ENCODE measurements at places on chromosomes 7 and 10.

GRCh38 chr7:51026341-51026740 lies 243.6 kb upstream of the GRB10 start:
- DNase-seq: no peak

GRCh38 chr7:28106321-28106829 lies 74.2 kb downstream of the JAZF1 start:
- peak; percentile 48 for DNase-seq

DNA sequence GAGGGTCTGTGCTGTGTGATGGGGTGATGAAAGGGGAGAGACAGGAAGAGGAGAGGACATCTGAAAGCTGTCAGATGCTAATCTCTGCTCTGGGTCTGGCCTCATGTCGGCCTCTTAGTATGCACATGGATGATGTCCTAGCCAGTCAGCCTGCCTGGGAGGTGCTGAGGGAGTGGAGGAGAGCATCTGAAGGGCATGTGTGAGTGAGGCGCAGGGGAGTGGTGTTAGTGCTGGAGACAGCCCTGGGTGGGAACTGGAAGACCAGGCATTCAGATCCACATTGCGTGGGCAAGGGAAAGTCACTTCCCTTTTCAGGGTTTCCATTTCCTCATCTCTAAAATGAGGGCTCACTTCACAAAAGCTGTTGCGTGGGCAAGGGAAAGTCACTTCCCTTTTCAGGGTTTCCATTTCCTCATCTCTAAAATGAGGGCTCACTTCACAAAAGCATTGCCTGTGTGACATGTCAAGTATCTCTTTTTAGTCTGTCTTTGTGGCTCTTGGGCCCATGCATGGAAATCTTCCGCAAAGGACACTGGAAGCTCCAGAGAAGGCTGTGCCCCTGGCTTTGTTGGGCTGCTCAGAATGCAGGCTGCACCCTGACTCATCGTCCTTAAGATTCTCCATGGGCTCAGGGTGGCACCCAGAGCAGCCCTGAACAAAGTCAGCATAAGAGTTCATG lies 10.0 kb downstream of the SFTPD start:
- no peak for DNase-seq

GRCh38 chr7:132190683-132191082 lies 385.6 kb downstream of the PLXNA4 start:
- no peak for DNase-seq

DNA sequence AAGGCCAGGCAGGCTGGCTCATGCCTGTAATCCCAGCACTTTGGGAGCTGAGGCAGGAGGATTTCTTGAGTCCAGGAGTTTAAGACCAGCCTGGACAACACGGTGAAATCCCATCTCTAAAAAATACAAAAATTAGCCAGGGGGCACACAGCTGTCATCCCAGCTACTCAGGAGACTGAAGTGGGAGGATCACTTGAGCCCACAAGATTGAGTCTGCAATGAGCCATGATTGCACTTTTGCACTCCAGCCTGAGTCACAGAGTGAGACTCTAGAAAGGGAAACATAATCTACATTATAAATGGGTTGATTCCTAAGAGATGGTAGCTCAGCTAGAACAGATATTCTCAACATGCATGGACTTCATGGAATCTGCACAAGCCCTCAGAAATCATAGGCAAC lies 6.3 kb upstream of the LIPF start:
- DNase-seq: no peak

DNA sequence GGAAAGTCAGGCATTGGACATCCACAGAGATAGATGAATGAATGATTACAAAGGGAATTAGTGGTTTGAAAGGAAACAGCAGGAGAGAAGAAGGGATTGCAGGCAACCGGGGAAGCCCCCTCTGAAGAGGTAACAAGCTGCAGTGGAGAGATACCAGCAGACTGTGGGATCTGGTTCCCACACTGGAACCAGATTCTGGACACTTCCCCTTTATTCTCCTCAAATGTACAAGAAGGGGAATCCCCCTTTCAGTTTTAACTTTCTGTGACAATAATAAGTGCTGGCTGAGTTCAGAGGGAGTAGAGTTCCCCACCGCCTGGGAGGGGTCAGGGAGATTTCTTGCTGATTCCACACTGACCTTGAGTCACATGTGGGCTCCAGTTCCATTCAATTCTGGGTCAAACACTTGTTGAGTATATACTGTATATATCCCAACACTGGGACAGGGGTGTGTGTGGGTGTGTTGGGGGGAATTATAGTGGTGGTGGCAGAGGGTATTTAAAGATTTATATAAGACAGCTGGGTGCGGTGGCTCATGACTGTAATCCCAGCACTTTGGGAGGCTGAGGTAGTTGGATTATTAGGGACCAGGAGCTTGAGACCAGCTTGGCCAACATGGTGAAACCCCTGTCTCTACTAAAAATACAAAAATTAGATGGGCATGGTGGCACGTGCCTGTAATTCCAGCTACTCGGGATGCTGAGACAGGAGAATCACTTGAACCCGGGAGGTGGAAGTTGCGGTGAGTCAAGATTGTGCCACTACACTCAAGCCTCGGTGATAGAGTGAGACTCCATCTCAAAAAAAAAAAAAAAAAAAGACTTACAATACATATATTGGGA lies 16.5 kb upstream of the DDIT4 start:
- DNase-seq: no peak

DNA sequence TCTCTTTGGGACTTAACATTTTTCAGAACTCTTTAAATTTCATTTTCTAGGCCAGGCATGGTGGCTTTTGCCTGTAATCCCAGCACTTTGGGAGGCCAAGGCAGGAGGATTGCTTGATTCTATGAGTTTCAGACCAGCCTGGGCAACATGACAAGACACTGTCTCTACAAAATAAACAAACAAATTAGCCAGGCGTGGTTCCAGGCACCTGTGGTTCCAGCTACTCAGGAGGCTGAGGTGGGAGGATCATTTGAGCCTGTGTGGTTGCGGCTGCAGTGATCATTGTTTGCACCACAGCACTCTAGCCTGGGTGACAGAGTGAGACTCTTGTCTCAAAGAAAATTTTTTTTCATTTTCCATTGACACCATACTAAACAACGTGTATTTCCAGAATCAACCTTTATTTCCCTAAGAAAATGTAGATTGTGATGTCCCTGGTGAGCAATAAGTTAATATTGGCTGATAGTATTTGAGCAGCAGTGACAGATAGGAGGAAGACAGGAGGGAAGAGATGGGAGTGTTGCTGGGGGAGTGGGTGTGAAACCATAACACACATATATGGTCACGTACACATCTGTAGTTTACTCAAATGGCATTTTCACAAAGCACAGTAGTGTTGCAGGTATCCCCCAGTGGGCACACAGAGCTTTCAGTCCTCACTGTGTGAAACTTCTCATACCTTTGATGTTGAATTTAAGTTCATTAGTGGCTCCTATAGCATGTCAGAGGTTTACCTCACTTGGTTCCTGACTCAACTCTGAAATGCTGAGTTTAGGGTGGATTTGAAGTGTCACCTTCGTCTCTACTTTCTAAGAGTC lies 205.6 kb downstream of the AUTS2 start:
- DNase-seq: no peak

DNA sequence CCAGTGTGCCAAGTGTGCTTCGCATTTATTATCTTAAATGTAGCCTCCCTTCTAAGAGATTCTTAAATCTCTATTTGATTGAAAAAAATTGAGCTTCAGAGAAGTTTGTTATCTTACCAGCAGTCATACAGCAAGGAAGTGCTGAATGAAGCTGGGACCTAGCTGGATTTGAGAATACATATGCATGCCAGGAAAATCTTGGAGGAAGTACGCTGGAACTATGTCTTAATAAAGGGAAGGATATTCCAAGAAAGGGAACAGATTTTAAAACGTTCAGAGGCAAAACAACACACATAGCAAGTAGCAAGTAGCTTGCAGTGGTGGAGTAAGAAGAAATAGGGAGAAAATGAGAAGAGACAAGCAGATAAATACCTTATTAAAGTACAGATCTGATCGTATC lies 1.5 kb downstream of the CFAP70 start:
- DNase-seq: no peak

DNA sequence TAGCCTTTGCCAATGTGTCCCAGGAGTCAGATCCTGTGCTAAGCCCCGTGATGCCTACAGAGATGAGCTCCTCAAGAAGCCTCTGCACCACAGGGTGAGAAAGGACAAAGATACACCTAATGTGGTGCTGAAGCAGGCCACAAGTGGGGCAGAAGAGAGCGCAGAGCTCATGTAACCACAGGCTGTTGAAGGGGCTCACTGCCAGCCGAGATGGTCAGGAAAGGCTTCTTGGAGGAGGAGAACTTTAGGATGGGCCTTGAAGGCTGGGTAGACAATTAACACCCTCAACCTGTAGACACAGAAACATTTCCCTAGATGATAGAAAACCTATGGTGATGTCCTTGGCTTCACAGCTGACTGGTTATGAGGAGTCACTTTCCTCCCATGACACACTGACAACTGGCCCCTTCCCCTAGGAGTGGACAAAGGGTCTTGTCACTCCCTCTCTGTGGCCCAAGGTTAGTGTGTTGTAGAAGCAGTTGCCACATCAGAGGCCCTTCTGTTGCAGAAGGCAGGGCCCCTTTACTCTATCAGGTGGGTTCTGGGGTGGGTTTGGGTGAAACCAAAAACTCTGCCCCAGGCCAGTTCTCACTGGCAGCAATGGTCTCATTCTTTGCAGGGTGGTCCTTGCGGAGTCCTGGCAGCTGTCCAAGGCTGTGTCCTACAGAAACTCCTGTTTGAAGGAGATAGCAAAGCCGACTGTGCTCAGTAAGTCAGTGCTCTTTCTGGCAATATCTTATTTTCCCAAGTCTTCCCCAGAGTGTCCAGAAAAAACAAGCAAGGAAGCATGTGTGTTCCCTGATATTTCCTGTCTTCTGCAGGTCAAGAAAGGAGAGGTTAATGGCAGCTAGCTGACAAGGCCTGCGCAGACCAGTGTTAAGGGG lies 69.2 kb downstream of the MINDY4 start:
- DNase-seq: no peak

DNA sequence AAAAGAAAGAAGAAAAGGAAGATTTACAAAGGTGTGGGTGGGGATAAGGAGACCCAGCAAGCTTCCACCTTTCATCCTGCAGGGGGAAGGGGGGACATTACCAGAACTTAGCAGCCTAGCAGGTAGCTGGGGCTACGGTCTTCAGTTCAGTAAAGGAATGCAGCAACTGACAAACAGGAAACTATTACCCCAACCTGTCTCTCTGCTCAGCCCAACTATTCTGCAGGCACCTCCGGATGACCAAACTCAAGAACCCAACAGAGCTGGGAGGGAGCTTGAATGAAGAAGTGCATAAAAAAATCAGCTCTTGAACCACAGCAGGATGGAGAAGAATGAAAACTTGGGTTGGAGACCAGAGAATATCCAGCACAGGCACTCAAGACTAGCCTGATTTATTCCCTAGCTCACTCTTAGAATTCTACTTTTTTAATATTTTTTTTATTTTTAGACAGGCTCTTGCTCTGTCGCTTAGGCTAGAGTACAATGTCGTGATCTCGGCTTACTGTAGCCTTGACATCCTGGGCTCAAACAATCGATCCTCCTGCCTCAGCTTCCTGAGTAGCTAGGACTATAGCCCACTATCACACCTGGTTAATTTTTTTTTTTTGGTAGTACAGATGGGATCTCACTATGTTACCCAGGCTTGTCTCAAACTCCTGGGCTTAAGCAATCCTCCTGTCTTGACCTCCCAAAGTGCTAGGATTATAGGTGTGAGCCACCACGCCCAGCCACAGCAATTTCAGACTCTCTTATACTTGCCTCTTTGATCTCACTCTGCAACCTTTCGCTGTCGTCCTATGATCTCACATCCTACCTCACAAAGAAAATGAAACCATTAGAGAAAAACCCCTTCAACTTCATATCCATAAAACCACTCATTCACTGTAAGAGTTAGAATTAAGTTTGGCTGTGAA lies 18.5 kb upstream of the C10orf67 start:
- DNase-seq: no peak

- DNase-seq: no peak
Measured at GRCh38 chr7:156105337-156106106, 293.3 kb upstream of the SHH start.

DNA sequence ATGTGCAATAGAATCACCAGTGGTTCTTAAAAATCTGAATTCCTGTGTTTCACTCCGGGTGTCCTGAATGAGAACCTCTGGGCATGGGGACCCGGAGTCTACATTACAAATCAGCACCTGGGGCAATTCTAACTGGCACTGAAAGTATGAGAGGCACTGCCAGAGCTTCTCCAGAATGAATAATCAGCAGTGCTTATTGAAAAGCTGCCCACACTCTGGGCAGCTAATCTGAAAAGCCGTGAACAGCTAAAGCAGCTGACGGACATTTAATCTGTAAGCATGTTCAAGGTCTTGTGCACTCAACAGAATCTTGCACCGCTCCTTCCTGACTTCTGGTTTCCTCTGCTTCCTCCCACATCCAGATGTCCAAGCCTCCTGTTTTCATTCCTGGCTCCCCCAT lies 113.3 kb upstream of the KIF5B start:
- DNase-seq: no peak

GRCh38 chr7:147013825-147014224 lies 897.2 kb downstream of the CNTNAP2 start:
- no peak for DNase-seq

DNA sequence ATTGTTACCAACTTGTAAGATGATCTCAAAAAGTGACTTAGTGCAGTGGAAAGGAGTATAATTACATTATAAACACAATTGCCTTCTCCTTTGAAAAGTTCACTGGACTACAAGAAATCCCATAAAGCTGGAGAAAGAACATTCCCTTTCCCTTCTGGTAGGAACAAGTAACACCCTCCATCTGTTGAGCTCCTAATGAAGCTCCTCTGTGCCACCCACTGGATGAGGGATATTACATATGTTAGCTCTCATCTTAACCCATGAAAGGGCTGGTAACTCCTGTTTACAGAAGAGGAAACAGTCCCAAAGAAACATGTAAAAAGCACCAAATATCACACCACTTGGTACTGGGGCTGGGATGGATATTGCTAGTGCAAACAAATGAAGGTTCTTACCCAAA lies 8.1 kb downstream of the PGAM1 start:
- no peak for DNase-seq

GRCh38 chr7:123863461-123863860 lies 18.5 kb downstream of the HYAL4 start:
- no peak for DNase-seq

- no peak for DNase-seq
Measured at GRCh38 chr10:92734301-92734700, 44.5 kb downstream of the HHEX start.

DNA sequence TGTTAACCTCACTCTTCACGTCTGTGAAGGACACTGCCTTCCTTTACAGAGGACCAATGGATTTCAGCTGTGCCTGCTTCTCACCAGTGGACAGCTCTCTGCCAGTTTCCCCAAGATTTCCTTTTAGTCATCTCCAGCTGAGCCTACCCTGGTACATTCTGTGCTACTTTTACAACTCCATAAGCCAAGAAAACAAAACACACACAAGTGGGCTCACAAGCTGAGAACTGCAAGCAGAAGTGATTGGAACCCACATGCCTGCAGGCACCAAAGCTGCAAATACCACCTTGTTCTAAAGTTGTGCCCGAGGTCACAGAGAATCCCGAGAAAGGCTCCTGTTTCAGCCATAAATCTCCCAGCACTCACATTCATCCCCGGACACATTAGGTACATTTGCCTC lies 636.8 kb downstream of the PHTF2 start:
- DNase-seq: no peak

GRCh38 chr7:100957832-100958421 lies 8.6 kb downstream of the MUC3A start:
- no peak for DNase-seq

GRCh38 chr10:10796774-10797415 lies 220.8 kb upstream of the CELF2 start:
- DNase-seq: no peak

GRCh38 chr10:69087590-69088470 lies at the start of gene SRGN:
SRGN (plus strand) TSS chr10:69088103; CDS start chr10:69088158, 55 bp downstream.
- DNase-seq: no peak
